RPMI7951 (cell line): ENCODE measurements at places on chromosomes 3 and 15. TPM values are rescaled to one million over a fixed set of nuclear protein-coding genes. Genes with fewer than 3 reads are reported as not detected.

UBA3 gene
- total RNA-seq, result 104 and 127 TPM in 2 replicates

RARRES1 gene
- total RNA-seq, result 3.7 and 4.0 TPM in 2 replicates

MRAS gene
- 23.5 and 29.6 TPM in 2 replicates for total RNA-seq

LTF gene
- 0.49 and 0.72 TPM in 2 replicates for total RNA-seq

TMEM207 gene
- total RNA-seq, result not detected in 2 replicates

ITIH3 gene
- not detected in 2 replicates for total RNA-seq

XXYLT1 gene
- 24.2 and 24.4 TPM in 2 replicates for total RNA-seq

SHC4 gene
- 1.2 and 1.9 TPM in 2 replicates for total RNA-seq

GABRR3 gene
- not detected in 2 replicates for total RNA-seq

CAMK2N2 gene
- 0.29 and 0.96 TPM in 2 replicates for total RNA-seq

DNA sequence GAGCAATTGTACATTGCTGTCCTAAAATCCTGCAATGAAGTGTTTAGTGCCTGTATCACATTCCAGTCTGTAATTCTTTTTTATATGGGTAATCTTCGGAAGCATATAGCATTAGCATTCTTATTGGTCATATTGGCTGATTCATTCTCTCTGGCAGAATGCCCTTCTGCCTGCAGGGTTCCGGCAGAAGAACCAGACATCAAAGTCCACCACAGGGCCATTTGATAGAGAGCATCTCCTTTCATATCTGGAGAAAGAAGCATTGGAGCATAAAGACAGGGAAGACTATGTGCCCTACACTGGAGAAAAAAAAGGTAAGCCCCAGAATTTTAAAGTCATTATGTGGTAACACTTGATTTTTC is 39.6 kb downstream of the TMOD3 start:
- peak; percentile 98 for DNase-seq

DNA sequence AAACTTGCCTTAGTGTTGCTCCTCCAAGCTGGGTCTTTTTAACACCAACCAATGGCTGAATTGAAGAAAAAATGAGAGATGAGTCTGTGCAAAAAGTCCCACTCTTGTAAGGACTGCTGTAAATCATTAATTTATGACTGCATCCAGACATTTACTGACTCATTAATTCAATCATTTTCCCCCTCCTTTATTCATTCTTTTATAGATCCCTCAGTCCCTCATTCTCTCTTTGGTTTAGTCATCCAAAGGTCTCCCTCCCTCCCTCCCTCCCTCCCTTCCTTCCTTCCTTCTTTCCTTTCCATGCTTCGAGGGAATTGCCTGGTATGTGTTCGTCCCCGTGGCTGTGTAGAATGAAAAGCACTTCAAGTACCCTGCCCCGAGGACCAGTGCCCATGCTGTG is 35.3 kb upstream of the MRPS22 start:
- DNase-seq, result peak; percentile 54

- no peak for DNase-seq
These were observed 50.9 kb downstream of the CEP152 start for GRCh38 chr15:48759921-48760320.

- DNase-seq, result no peak
These were observed 49.4 kb upstream of the CFAP161 start for GRCh38 chr15:81084716-81085115.

GRCh38 chr3:48879307-48879993 is 19.2 kb downstream of the SLC25A20 start:
- no peak for DNase-seq

- DNase-seq, result no peak
These were observed 5.0 kb downstream of the GPR156 start for GRCh38 chr3:120280026-120280425.

DNA sequence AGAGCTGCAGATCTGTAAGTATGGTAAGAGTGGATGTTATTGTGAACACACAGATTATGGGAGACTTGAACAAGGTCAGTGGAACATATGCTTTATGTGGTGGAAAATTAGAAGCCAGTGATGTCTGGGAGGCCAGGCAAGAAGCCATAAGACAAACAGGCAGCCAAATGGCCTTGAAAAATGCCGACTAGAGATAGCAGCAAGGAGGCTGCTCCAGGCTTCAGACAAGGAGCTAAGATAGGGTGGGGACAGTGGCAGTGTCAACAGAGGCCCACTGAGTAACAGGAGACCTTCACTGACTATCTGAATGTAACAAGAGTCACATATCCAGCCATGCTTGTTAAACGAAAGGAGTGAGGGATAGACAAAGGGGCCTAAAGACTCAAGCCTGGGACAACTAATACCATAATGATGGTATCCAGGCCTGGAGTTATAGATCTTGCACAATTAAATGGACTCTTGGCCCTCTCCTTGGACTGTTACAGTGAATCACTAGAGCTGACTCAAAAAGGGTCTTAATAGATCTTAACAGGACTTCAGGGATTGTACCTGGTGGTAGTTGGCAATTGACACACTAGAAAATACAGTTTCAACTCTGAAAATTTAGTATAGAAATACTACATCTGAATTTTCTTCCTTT is 50.6 kb downstream of the CFAP20DC start:
- no peak for DNase-seq

- DNase-seq, result no peak
These were observed 292.7 kb upstream of the PROK2 start for GRCh38 chr3:72077473-72078259.

- DNase-seq, result no peak
These were observed at the start of gene GCSAM for GRCh38 chr3:112132975-112133448. Gene GCSAM (minus strand): TSS chr3:112133248. CDS start chr3:112133120, 128 bp downstream.

DNA sequence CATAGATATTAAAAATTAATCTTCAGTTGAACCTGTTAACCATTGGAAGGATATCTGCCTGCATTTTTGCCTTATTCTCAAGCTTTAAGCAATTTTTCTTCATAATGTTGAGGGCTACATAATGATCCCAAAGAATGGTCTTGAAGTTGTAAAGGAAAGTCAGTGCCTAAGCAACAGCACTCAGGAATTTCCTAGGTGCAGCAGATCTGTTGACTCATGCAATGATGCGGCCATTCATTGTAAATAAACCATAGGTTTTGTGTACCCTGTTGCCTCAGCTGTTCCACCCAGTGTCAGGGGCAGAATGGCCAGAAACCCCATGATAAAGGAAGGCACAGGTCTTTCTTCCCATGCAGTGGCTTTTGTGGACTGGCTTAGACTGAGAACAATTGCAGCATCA is 78.4 kb upstream of the TRIM42 start:
- DNase-seq, result no peak

- peak; percentile 86 for DNase-seq
These were observed 73.4 kb downstream of the CPN2 start for GRCh38 chr3:194277786-194278130.

GRCh38 chr3:64345371-64345770 is 120.1 kb upstream of the PRICKLE2 start:
- DNase-seq, result peak; percentile 80

DNA sequence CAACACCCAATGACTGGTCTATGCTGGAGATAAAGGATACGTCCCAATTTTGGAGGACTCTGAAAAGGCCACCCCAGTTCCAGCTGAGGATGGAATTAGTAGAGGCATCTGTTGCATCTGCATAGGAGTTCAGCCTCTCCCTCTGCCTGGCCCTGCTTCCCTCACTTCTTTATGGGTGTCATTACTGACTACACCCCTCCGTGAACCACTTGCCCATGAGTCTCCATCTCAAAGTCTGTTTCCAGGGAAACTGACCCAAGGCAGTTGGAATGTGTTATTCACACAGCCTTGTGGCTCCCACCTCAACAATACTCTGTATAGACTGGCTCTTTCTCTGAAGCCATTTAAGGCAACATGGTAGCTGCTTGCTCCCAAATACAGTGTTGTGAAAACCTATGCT is 21.4 kb upstream of the PCOLCE2 start:
- DNase-seq, result no peak

- DNase-seq, result no peak
These were observed 41.5 kb upstream of the CFAP161 start for GRCh38 chr15:81092559-81092902.

DNA sequence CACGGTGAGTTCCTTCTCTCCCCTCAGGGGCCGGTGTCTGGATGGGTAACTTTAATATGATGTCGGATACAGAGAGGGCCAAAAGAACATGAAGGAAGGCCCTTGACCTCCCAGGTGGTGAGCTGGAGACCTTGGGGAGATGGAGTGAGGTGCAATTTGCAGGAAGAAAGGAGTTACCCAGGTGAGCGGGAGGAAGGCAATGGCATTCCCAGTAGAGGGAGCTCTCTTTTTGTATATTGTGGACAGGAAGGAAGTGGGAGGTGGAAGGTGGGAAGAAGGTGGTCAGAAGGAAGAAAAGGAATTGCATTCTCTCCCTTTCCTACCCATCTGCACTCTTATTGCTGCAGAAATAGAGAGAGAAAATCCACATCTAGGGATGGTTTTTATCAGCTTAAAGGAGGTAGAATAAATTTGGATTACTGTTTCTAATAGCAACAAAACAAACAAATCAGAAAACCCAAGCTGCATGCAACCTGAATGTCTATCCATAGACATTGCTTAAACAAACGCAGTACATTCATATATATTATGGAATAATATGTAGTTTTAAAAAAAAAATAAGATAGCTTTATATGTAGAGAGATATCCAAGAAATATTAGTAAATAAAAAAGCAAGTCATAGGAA is 169.0 kb upstream of the TSC22D2 start:
- DNase-seq, result no peak

- DNase-seq, result no peak
These were observed 17.4 kb downstream of the CCDC12 start for GRCh38 chr3:46959161-46959511.

DNA sequence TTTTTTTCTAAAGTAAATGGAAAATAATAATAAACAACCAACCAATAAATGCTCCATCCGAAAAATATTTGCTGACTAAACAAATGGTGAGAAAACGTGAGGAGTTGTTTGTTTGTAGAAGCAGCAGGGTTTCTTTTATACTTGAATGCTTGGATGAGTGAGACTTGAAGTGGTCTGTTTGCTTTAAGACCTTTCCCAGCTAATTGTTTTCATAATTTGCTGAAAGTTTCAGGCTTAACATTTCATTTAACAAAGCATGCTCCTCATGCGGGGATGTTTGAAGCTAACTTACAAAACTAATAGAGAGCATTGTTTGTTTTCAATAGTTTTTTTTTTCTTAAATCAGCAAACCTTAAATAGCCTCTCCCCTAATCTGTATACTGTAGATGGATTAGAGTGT is 484.6 kb downstream of the ROBO2 start:
- DNase-seq, result no peak

GRCh38 chr3:55307622-55308021 is 179.5 kb downstream of the WNT5A start:
- DNase-seq, result no peak

DNA sequence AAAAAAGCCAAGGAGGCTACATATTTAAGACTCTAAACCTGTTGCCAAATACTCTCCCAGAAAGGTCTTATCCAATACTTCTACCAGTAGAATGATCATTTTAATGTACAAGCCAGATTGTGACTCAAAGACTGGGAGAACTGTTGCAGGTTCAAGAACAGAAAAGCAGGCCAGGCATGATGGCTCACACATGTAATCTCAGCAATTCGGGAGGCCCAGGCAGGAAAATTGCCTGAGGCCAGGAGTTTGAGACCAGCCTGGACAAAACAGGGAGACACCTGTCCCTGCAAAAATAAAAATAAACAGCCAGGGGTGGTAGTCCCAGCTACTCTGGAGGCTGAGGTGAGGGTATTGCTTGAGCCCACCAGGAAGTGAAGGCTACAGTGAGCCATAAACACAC is 17.8 kb upstream of the THUMPD3 start:
- DNase-seq, result no peak

DNA sequence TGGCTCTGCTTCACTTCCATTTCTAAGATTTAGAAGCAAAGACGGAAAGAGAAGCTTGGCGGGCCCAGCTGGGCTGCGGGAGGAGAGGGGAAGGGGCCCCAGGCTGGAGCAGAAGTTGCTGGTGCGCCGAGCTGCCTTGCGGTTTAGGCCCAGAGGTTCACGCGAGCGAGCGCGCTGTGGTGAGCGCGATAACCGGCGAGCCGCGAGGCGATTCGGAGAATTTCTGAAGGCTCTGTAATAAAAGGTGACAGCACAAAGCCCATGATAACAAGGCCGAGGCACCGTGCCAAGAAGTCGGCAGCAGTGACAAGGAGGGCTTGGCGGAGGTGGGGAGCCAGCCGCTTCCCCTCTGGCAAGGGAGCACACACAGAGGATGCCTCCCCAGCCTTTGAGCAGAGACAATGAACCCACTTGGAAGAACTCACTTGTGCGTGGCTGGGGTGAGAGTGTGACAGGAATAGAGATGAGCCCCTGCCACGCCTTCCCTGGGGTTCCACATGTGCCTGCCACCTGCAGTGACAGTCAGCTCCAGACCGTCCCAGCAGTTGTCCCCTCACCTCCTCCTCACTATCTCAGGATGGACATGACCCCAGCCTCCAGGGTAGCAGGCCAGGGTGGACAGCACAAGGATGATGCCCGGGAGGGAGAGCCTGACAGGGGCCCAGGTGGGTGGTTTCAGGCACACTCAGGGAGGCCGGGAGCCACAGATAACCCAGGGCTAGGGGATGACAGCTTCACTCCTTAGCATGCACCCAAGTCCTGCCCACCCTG is 315.2 kb downstream of the UACA start:
- no peak for DNase-seq

- DNase-seq, result no peak
These were observed 104.1 kb downstream of the DUT start for GRCh38 chr15:48435321-48435720.

DNA sequence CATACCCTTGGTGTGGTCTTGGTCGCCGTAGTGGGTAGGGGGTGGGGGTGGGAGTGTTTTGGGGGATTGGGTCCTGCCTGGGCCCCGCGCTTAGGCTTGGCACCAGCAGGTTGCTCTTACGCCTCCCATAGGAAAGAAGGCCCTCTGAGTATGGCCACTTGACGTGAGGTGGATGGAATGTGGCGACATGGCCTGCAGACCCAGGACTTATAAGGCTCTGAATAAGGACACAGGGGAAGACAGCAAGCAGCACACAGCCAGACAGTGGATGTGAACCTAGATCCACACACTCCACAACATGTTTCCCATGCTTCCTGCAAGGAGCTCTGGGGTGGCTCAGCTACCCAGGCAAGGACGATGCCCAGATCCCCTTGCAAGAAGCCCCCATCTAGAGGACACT is 12.4 kb downstream of the RBPMS2 start:
- no peak for DNase-seq

DNA sequence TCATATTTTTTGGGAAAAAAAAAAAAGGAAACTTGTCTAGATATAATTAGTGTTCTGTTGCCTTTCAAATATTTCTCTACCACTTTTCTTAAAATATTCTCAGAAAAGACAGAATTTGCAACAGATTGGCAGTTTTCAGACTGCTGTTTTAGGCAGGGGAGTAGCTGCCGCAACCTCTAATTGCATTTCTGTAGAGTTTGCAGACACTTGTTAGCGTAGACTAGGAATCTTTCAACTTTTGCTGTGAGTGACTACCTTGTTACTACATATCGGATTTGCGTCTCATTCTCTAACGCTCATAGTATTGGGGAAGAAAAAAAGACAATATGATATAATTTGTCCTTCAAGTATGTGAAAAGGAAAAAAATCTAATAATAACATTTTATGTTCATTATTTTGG is 10.7 kb downstream of the TGFBR2 start:
- DNase-seq, result no peak
